Activated CD4-positive, alpha-beta T cell treated with anti-CD3 and anti-CD28 coated beads for 48 hours (primary cell): ENCODE measurements at places on chromosomes 1 and 21.
A peak's percentile ranks its signal among the peaks of the same experiment; 100 is the strongest.

- no peak for DNase-seq
Observed at GRCh38 chr1:36511804-36512798, 29.4 kb upstream of the CSF3R start.

DNA sequence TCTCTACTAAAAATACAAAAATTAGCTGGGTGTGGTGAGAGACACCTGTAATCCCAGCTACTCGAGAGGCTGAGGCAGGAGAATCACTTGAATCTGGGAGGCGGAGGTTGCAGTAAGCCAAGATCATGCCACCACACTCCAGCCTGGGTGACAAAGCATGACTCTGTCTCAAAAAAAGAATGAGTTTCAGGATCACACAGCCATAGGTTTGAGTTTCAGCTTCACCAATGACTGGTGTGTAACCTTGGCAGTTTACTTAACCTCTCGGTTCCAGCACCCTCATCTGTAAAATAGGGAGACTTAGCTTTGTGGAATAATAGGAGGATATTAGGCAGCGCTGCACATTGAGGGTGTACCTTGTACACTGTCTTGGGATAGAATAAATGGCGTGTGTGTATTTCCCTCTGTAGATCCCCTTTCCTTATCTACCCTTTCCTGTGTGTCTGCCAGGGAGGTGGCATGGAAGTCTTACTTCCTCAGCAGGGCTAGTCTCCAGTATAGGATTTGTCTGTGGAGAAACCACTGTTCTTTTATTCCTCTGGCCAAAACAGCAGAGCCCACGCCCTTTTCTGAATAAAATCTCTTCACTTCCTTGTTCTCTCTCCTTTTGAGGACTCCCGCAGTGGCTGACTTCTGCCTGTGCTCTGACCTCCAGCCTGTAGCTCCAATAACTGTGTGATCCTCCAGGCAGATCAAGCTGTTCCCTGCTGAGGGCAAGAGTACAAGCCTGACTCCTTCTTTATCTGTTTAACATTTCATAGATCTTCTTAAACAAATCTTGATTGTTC lies 90.4 kb downstream of the HHAT start:
- no peak for DNase-seq

DNA sequence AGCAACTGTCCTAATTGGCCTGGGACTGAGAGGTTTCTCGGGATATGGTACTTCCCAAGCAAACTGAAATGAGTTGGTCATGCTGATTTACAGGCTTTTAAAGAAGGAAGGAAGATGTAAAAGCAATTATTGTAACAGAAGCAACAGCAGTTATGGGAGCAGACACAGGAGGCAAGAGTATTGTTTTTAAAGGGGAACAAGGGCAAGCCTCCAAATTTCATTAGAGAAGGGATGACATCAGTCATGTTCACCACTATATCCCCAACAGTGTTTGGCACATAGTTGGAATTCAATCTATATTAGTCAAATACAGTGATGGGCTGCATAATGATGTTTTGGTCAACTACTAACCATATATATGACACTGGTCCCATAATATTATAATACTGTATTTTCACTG lies 46.0 kb upstream of the JUN start:
- DNase-seq, result no peak

- DNase-seq, result peak; percentile 72
Observed at GRCh38 chr1:223748773-223749733, 36.7 kb downstream of the CAPN2 start.

DNA sequence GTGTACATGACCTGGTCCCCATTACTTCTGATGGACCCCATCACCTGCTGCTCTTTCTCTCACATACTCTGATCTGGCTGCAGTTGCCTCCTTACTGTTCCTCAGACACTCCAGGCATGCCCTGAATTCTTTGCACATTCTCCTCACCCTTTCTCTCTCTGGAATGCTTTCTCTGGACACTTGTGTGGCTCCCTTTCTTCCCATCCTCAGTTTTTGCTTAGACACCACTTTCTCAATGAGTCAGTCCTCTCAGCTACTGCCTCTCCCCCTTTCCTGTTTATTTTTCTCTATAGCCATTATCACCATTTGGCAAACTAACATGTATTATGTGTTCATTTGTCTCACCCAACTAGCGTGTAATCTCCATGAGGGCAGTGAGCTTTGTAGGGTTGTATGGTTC lies 28.1 kb downstream of the PLXNA2 start:
- DNase-seq, result no peak

- DNase-seq, result no peak
Observed at GRCh38 chr1:227726924-227727599, 8.0 kb downstream of the JMJD4 start.

DNA sequence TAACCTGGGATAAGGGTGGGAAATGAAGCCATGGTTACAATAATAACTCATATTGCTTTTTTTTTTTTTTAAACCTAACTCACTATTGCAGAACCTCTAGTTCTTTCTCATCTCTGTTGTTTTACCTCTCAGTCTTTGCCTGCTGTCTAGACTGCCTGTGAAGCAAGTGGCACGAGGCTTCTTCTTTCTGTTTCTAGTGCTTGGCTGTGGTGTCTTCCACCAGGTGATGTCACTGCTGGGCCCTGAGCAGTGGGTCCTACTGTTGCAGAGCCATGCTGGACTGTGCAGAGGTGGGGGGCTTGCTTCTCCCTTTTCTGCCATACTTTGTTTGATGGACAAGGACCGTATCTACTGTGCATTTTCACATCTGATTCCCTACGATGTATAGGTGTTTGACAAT lies 51.7 kb downstream of the ZNF326 start:
- DNase-seq, result no peak

DNA sequence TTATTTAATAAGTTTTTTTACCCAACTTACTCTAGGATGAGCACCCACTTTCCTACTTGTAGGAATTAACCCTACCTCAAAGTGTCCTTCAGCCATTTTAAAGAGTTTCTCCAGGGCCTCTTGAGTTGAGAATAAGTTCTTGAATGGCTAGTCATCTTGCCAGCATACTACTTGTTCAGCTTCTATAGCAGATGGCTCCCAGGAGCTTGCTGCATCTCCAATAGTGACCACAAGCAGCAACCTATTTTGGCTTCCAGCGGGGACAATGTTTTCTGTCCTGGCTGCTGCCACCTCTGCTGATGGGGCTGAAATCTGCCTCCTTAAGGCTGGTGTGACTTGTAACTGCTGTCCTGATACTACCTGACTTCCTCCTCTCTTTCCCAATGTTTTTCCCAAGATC lies 20.8 kb upstream of the PIK3R3 start:
- no peak for DNase-seq

DNA sequence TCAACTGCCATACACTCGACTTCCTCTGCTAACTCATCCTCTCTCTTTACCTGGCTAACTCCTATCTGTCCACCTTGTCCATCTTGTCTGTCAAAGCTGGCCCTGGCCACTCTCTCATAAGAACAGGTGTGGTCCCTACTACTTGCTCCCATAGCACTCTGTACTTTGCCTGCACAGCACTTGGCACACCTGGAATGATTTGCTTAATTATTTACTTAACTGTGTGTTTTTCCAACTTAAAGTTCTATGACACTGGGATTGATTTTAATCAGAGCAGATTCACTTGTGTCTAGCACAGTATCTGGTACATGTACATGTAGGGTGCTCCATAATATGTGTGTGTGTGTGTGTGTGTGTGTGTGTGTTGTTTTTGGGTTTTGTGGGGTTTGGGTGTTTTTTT lies 111.6 kb downstream of the ZNF281 start:
- DNase-seq, result no peak

DNA sequence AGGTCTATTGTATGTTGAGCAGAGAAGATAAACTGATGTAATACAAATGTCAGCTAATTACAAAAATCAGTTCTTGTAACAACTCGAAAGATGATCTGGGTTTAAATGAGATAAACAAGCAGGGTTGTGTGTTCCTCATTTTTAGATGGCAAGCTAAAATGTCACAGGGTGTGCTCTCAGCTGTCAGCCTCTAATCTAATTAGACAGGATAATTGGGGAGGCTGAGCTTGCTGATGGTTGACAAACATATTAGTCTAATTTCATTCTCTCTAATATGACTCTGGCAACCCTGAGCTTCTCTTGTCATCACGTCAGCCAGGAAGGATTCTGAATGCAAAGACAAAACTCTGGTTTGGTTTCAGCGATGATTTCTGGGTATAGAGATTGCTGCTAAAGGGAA lies 335.3 kb upstream of the KAZN start:
- no peak for DNase-seq

DNA sequence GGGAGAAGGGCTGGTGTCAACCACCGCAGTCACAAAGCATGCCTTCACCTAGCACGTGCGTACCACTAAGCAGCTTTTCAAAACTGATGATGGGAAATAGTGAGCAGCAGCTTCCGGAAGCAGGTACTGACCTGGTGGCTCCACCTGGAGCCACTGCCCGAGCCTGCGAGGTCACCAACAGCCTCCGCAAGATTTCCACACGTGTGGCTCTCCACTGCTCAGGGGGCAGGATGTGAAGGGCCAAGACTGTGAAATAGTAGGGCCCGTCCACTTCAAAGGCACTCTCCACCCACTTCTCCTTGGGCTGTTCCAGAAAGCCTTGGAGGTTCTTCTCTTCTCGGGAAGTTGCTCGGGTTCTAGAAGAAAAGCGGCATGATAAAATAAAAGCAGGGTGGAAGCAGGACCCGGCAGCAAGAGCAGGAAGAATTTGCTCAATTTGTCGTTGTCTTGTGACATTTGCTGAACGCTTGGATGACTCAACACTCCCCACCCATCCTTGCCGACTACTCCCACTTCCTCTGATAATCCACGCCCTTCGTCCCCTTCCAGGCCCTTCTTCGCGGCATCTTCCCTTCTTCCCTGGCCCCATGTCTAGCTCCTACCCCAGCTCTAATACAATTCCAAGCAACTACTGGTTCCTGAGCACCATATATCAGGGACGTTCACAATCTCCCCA lies 124.9 kb upstream of the IFFO2 start:
- DNase-seq, result no peak

DNA sequence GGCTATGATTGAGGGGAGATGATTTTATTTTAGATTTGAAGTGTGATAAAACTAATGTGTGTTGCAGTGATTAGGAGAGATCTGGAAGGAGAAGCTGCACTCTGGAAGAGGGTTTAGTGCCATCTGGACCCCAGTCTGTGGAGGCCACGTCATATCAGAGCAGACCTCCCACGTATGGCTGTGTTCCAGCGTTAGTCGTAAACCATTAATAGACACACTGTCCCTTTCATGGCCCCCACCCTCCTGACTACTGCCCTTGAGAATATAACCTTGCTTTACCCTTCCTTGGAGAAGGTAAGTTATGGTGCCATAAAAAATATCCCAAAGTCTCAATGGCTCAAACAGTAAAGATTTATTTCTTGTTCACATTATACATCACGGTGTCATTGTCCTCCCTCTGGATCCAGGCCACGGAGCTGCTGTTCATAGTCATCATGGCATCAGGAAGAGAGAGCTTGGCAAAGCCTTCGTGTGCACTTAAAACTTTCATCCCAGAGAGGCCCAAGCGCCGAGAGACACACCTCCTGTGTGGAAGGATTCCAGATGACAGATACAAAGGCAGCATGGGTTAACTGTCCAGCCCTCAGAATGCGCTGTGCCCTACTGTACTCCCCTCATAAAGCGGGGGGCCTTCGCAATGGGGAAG lies 33.2 kb downstream of the RHOU start:
- DNase-seq, result no peak

DNA sequence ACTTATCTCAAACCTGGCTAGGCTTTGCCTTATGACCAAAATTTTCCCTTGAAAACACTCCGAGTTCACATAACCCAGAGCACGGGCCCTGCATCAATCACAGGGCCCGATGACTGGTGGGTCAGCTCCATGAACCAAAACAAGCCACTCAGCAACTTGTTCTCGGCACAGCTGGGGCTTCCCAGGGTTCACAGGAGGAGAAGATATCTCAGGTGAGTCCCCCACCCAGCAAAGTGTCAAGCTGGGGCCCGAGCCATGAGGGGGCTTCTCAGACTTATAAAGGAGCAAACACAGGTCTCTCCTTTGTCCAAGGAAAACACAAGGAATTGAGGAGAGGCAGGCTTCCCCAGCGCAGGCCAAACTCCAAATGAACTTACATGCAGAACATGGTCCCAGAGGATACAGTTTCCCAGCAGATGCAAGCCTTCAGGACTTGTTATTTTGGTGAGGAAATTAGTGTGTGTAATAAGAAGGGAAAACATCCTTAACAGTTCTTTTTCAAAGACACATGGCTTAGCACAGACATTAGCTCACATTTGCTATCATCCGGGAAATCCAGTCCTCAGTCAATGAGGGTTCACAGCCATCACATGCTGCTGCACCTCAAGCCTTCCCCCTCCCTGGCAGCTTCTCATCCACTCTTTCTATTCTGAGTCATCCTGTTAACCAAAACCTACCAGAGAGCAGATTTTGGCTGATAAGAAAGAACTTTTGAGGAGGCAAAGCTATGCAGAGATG lies 98.1 kb upstream of the NFIA start:
- peak; percentile 9 for DNase-seq
